Naive thymus-derived CD8-positive, alpha-beta T cell (primary cell): ENCODE measurements at places on chromosomes 6 and 20.
A peak's percentile ranks its signal among the peaks of the same experiment; 100 is the strongest.

DNA sequence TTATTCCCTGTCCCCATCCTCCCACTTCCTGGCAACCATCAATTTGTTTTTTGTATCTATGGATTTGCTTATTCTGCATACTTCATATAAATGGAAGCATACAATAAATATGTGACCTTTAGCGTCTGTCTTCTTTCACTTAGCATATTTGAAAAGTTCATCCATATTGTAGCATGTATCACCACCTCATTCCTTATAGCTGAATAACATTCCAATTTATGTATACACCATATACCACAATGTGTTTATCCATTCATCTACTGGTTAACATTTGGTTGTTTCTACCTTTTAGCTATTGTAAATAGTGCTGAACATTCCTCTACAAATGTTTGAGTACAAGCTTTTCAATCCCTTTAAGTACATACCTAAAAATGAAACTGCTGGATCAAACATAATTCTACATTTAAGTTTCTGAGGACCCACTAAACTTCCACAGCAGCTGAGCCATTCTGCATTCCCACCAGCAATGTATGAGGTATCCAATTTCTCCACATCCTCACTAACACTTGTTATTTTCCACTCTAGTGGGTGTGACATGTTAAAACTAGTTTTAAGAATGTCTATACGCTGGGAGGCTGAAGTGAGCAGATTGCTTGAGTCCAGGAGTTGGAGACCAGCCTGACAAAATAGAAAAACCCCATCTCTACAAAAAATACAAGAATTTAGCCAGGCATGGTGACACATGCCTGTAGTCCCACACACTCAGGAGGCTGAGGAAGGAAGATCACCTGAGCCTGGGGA lies 32.9 kb downstream of the NUDT3 start:
- DNase-seq: no peak

DNA sequence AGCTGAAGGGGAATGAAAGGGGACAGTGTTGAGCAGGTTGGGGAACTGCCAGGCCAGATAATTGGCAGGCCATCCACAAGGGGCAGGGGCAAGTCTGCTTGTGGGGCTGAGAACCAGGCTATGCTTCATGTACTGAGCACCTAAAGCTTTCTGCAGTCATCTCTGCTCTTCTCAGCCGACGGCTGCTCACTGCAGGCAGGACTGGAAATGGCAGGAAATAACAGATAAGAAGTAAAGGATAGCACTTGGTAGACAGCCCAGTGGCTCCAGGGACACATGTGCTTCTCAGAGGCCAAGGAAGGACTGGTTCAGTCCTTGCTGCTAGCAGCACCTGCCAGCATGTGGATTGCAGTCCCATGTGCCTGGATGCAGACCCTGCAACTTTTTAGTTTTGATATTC lies 89.8 kb downstream of the CD164 start:
- DNase-seq: no peak

GRCh38 chr20:8489094-8489883 lies 357.2 kb downstream of the PLCB1 start:
- no peak for DNase-seq

DNA sequence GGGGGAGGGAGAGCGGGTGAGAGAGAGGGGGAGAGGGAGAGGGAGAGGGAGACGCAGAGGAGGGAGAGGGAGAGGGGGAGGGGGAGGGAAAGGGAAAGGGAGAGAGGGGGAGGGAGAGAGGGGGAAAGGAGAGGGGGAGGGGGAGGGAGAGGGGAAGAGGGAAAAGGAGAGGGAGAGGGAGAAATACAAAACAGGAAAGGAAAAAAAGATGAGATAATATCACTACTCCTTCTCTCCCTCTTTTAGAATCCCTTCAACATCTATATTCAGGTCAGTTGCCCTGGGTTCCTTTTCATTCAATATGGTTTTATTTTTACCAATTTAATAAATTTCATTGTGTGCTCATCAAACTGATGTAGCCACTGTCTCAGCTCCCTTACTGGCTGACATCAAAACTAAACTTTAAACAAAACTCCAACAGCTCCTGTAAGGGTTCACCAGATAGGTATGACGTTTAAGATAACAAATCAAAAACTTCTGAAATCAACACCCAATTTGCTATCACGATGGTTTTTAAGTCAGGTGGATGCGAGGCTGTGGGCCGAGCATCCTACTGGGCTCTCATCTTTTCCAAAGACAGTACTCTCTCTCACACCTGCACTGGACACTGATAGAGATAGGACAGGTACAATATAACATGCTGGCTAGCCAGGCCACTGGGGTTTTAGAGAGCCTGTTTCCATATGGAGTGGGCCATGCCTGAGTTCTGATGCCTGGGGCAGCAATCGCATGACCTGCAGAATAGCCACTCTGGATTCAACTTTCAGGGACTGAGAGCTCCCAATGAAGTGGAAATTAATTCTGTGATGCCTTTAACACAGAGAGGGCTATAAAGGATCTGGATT lies 99.5 kb downstream of the FYN start:
- no peak for DNase-seq

GRCh38 chr20:63295846-63296245 lies 2.9 kb downstream of the COL20A1 start:
- DNase-seq: no peak

GRCh38 chr6:12311106-12311505 lies 20.9 kb downstream of the EDN1 start:
- no peak for DNase-seq

DNA sequence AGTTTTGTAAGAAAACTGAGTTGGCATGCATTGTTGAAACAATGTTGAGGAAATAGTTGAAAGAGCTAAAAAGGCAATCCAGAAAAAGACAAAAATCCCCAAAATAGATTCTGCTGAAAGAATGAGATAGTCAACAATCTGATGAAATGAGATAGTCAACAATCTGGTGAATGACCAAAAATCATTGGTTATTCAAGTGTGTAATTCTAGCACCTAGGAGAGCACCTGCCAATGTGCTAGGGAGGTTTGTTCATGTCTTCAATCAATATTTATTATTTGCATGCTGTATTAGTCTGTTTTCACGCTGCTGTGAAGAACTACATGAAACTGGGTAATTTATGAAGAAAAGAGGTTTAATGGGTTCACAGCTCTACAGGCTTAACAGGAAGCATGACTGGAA lies 307.1 kb upstream of the HSF2 start:
- DNase-seq: no peak

DNA sequence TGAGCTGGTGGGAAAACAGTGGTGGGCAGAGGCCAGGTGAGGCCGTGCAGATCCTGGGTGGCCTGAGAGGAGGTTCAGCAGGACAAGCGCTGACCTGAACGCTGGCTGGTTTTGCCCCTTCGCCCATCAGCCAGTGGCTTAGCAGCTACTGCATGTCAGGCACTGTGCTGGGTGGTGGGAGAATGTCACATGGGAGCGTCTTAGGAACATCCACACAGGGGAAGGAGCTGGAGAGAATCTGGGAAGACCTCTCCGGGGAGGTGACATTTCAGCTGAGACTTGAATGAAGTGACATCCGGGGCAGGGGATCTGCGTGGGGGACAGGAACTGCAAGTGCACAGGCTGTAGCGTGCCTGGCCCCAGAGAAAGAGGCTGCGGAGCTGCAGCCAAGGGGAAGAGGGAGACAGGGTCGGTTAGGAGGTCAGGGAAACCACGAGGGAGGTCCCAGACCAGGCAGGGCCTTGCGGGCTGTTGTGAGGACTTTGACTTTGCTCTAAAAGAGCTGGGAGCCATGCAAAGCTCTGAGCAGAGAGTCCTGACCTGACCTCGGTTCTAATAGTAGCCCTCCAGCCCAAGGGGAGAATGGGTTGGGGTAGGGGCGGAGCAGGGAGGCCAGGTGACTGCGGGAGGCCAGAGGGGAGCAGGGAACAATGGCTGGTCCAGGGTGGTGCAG lies 156.8 kb upstream of the PTPN1 start:
- DNase-seq: peak; percentile 34

DNA sequence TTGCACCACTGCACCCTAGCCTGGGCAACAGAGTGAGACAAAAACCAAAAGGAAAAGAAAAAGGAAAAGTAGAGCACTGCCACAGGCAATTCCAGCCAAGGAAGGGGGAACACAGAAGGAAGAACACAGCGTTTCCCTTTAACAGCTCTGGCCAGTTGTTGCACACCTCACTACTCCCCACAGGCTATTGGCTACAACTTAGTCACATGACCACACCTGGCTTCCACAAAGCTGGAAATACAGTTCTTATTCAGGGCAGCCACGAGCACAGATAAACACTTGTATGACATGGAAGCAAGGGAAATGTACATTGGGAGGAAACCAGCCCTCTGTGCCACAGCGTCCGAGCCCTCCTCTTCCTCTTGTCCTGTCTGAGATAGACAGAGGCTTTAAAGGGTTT lies 249.0 kb upstream of the JARID2 start:
- DNase-seq: no peak
